ENCODE measurements at places on chromosomes 2 and 18. TPM values are rescaled to one million over a fixed set of nuclear protein-coding genes. Genes with fewer than 3 reads are reported as not detected.

DNA sequence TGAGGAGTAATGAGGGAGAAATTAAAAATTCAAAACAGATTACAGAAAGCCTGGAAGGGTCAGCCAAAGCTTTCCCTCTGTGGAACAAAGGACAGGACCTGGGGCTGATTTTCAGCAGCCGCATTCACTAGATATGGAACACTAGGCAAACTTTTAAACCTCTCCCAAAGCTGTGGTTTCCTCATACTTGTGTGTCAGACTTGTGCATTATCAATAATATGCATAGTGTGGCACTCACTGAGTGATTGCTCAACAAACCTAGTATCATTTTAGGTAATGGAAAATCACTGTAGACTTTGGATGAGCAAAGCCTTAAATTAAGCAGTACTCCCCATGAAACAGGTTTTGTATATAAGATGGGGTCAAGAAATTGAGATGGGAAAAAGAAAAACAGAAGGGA lies 26.3 kb upstream of the IKZF2 start:
- no peak for DNase-seq

DNA sequence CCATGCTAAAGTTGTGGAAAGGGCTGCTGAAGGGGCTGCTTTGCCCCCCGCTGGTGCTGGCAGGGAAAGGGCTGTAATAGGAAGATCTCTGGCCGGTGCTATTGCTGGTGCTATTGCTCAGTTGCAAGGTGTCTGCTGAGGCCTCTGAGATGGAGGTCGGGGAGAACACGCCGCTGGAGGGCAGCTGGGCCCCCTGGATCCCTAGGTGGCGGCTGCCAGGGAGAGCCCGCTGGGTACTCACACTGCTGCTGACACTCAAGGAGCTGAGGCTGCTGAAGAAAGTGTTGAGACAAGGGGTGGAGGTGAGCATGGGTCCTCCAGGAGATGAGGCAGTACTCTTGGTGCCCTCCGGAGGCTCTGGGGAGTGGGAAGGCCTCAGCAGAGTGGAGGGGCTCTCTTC lies 4.2 kb downstream of the FOXI3 start:
- DNase-seq, result no peak

DNA sequence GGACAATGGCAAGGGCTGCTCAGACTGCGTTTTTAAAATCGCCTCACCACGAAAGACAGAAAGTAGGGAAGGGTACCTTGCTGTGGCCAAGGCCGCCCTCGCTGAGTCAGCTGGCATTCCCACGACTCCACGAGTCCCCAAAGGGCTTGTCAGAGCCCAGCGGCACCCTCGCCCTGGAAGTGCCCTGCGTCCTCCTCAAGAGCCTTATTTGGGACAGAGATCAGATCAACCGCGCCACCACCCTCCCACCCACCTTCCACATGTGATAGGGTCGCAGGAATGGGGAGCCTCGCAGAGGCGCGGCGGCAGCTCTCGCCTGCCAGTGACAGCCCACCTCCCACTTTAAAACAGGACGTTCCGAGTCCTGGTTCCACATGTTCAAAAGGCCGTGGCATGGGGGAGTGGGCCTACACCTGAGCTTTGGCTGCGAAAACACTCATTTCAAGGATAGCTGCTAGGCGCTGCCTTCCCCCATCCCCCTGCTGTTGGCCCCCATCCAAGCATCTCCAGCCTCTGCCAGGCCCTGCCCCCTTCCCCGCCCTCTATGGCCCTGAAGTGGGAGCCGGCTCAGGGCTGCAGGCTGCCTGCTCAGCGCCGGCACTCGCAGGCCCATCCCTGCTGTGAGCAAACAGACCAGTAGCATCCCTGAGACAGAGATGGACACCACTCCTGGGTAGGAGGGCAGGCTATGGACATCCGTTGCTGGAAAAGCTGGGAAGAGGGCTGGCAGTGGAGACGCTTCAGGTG lies 38.1 kb upstream of the ARHGEF4 start:
- DNase-seq, result no peak

DNA sequence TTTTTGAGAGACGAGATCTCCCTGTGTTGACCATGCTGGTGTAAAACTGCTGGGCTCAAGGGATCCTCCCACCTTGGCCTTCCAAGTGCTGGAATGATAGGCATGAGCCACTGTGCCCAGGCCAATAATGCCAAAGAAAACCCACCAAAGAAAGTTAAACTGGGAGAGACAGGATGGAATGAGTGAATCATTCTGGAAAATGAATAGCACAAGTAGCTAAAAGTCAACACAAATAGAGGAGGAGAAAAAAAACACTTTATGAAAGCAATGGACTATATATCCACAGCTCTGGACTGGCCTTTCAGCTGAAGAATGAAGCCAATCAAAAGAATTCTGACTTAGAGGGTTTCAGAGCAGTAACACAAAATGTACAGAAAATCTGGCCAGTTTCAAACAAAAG lies 23.9 kb downstream of the IAH1 start:
- peak; percentile 28 for DNase-seq

GRCh38 chr2:30230497-30231211 lies 680 bp upstream of the LBH start:
- no peak for DNase-seq

DNA sequence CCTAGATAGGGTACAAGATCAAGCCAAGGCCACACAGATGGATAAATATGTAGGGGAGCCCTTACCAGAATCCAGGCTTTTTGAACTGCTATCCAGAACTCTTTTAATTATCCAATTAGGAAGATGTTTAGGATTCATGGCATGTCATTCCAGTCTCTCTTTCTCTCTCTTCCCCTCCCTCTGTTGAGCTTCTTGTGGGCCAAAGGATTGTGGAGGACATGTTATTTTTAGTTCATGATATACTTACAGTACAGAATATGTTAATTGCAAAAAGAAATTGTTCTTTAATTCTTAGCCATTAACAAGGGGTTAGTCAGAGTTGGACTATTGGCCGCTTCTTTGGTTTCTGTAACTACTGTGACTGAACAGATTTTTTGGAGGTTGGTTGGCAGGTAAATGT lies 113.0 kb downstream of the SETBP1 start:
- DNase-seq, result no peak

GRCh38 chr2:217599906-217600305 lies 402.9 kb downstream of the TNS1 start:
- no peak for DNase-seq

Gene CAPN14
- 0.05 TPM for total RNA-seq

- DNase-seq, result no peak
Observed at GRCh38 chr2:21043744-21044532, at the start of gene APOB. Gene APOB, minus strand, starts transcription at chr2:21044073. Its CDS starts 128 bp downstream, at chr2:21043945.
